ENCODE measurements at places on chromosomes 13 and 19.
A peak's percentile ranks its signal among the peaks of the same experiment; 100 is the strongest.

DNA sequence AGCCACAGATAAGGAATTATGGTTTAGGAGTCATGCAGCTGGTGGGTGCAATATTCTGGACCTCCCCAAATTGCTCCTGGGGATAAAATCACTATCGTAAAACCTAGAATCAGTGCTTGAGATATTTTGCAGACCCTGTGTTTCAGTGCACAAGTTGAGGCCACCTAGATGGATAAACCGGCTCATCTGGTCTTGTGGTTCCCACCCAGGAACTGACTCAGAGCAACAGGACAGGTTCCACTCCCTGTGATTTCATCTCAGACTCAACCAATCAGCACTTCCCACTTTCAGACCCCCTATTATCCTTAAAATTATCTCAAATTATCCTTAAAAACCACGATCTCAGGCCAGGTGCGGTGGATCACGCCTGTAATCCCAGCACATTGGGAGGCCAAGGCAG lies 21.0 kb downstream of the FBXL12 start:
- DNase-seq: no peak

- no peak for DNase-seq
These were observed 158.6 kb upstream of the SOX1 start for GRCh38 chr13:111908361-111908760.

- DNase-seq: no peak
These were observed 4.6 kb downstream of the STARD13 start for GRCh38 chr13:33280923-33281322.

GRCh38 chr13:98216135-98216565 lies 39.1 kb upstream of the RNF113B start:
- DNase-seq: no peak

GRCh38 chr13:61685682-61686012 lies 270.0 kb upstream of the PCDH20 start:
- no peak for DNase-seq

- DNase-seq: no peak
These were observed 47.0 kb upstream of the RAP2A start for GRCh38 chr13:97386801-97387484.

DNA sequence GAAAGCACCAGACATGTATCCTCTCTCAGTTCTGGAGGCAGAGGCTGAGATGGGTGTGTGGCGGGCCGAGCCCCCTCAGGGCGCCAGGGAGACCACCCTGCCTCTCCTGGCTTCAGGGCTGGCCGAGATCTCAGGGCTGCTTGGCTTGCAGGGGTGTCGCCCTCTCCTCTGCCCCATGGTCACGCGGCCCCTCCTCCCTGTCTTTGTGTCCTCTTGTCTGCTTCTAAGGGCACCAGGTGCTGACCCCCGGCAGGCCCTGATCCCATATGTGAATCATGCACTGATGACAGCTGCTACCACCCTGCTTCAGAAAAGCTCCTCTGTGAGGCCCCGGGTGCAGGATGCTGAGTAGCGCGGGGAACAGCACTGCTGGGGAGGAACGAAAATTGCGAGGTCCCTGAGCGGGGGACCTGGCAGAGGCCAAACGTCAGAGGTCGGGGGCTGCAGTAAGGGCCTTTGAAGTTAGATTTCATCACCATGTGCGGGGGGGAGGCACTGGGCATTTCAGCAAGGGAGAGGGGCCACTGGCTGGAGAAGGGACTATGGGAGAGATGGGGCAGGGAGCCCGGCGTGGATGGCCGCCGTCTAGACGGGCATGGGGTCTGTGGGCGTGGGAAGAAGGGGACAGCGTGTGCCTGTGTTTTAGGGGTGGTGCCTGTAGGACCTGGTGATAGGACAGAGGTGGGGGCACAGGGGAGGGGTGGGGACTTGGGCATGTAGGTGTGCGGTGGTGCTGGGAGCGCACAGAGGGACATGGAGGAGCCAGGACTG lies 125.2 kb downstream of the KDM4B start:
- DNase-seq: no peak

GRCh38 chr13:74305876-74306275 lies 171.7 kb upstream of the KLF12 start:
- no peak for DNase-seq

DNA sequence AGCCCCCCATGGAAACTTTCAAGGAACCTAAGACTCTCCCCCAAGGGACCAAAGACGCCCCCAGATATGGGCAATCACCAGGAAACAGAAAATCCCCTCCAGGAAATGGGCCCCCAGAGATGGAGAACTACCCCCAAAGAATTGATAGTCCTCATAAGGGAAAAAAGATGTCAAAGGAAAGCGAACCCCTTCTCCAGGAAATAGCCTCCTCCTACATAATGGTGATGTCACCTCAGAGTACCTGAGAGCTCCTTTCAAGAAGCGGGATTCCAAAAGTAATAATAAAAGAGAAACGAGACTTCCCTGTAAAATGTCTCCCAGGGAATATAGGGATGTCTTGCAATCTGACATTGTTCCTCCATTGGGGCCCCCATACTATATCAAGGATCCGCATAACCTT lies 1.1 kb downstream of the CDKN2D start:
- DNase-seq: no peak

GRCh38 chr13:113292021-113292862 lies 4.8 kb upstream of the LAMP1 start:
- DNase-seq: no peak

DNA sequence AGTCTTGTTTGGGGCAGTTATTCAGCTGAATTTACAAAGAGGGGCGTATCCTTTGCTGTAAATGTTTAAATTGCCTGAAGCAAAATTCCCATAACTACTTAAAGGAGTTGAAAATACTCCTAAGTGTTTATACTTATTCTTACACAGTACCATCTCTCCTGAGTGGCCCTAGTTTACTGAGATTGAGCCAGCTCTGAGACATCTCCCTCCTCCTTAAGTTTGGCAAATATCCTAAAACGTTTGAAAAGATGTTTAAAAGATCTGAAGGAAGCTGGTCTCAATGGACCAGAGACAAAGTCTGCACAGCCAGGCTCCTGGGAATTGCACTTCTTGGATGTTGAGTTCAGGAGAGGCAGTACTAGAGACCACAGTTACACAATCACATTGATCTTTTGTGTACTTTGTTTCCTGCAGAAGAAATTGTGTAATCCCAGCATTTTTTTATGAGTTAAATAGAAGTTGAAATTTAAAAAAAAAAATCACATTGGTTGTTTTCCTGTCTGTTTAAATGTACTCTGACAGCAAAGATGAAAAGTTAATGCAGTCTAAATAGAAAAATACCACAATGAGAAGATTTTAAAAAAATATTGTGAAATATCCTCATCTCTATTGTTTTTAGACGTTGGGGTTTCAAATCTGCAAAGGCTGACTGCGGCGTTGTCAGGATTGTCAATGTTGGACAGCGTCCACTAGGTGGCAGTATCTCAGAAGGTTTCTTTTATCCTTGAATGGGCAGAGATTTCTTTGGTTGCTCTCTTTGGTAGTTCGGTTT lies 20.7 kb downstream of the TNFSF11 start:
- peak; percentile 33 for DNase-seq

All from stimulated activated CD4-positive, alpha-beta T cell treated with anti-CD3 and anti-CD28 coated beads, TNF-alpha, amount 100 ng/mL, for 24 hours (primary cell).